ENCODE measurements at places on chromosomes 3 and 15. TPM values are rescaled to one million over a fixed set of nuclear protein-coding genes. Genes with fewer than 3 reads are reported as not detected.

The MEX3B gene
- total RNA-seq, result 4.6 TPM

The ENTPD3 gene
- total RNA-seq, result 0.17 TPM

The TMEM212 gene
- total RNA-seq, result not detected

The APOD gene
- total RNA-seq, result not detected

The GPR27 gene
- 4.0 TPM for total RNA-seq

The NCBP2 gene
- 94.9 TPM for total RNA-seq

The GPR62 gene
- not detected for total RNA-seq

The SLC12A1 gene
- 0.17 TPM for total RNA-seq

The HLTF gene
- 37.0 TPM for total RNA-seq

The CADM2 gene
- total RNA-seq, result under 0.01 TPM
